ENCODE measurements at places on chromosomes 5 and 9.

DNA sequence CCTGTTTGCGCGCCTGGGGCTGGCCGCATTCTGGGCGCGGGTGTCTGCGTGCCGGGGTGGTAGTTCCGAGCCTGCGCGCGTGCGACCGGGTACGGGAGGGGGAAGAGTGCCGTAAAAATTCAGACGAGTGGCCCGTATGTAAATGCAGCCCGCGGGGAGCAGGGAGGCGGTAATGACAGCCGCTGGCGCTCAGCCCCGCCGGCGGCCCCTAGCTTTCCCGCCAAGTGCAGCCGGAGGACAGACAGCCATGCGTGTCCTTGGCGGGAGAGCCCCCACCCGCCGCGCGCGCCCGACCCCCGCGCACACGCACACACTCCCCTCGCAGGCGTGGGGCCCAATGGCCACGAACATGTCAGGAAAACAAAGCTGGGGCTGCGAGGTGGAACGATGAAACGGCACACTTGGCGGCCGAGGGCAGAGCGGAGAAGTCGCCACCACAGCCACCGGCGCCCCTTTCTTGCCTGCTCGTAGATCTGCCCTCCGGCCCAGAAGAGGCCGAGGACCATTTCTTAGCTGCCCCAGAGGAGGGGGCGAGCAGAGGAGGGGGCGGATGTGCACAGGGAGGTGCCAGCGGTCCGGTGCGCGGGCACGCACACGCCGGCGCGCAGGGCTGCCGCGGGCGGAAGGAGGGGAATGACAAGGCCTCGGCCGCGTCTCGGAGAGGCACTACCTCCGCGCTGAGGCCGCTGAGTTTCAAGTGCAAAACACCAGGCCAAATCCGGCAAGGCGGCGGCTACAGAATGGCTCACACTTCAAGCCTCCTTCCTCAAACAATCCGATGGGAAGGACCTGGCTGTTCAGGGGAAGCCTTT is 208.4 kb downstream of the MEF2C start:
- no peaks in the 10 kb centered on the region for H3K36me3 ChIP-seq
- H3K27ac ChIP-seq: peak overlapping the region; percentile 98
- peaks cover 28% of the 10 kb centered on the region for H3K4me1 ChIP-seq
- DNase-seq: peak; percentile 88

DNA sequence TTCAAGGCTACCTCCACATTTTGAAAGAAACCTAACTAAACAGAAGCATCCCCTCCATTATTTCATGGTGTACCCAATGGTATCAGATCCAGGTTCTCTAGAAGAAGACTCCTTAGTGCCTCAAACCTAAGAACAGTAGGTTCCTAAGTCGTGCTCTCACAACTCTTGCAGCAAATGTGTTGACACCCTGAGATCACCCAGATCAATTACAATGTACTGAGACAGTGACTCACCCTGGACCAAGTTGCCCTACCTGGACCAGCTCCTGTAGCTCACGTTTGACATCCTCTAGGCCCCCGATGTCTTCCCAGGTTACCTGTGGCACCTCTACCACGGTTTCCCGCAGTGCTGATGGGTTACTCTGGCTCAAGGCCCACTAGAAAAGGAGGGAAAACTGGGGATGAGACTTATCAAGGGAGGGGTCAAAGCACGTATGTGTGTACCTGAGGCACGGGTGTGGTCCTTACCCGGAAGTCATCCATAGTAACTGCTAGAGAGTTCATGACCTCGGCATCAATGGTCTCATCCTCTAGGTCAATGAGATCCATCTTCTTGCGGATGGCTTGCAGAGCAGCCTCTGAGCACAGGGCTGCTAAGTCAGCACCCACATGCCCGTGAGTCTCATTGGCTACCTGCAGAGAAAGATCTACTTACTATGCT is 11.7 kb downstream of the VCP start:
- H3K4me3 ChIP-seq: no peak overlapping the region
- no peaks in the 10 kb centered on the region for H3K4me1 ChIP-seq
- DNase-seq: no peak
- no peak overlapping the region for H3K27ac ChIP-seq

DNA sequence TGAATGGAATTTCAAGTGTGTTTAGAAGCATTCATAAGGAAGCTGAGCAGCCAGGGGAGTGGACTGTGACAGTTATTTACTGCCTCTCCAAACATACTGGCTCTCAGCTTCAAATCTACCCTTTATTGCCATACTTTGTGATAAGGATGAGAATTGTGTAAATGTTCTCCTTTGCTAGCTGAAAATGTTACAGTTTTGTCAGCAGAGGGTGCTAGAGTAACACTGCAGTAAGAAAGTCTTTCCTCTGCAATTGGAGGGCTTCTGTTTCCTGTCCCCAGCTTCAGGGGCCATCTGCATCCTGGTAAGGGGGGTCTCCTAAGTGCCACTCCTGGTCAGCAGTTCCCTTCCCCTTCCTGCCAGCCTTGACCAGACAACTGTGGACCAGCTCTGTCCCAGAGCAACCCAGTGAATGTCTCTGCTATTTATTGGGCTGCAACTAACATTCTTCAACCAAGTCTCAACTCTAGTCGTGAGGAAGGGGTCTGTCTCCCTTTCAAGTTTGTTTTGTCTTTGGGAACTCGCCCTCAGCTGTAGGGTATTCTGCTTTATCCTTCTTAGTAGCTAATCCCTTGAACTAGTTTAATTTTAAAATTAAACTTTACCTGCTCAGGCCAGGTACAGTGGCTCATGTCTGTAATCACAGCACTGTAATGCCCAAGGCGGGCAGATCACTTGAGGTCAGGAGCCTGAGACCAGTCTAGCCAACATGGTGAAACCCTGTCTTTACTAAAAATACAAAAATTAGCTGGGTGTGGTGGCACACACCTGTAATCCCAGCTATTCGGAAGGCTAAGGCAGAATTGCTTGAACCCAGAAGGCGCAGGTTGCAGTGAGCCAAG is 45.3 kb downstream of the RAPGEF6 start:
- no peak overlapping the region for H3K4me3 ChIP-seq
- H3K27ac ChIP-seq: no peak overlapping the region
- peak; percentile 27 for DNase-seq
- H3K27me3 ChIP-seq: no peaks in the 10 kb centered on the region
- H3K36me3 ChIP-seq: no peaks in the 10 kb centered on the region

- H3K36me3 ChIP-seq: no peaks in the 10 kb centered on the region
- no peak for DNase-seq
- no peaks in the 10 kb centered on the region for H3K27me3 ChIP-seq
- no peak overlapping the region for H3K4me3 ChIP-seq
Measured at GRCh38 chr5:153827397-153827796, 211.3 kb downstream of the FAM114A2 start.

GRCh38 chr5:168989731-168990505 is 311.0 kb downstream of the SLIT3 start:
- H3K27me3 ChIP-seq: no peaks in the 10 kb centered on the region
- H3K4me3 ChIP-seq: no peak overlapping the region
- no peaks in the 10 kb centered on the region for H3K36me3 ChIP-seq
- peak; percentile 16 for DNase-seq
- H3K27ac ChIP-seq: no peak overlapping the region

GRCh38 chr9:75226403-75227139 is 138.3 kb downstream of the OSTF1 start:
- no peak overlapping the region for H3K27ac ChIP-seq
- DNase-seq: no peak
- H3K4me3 ChIP-seq: no peak overlapping the region
- H3K36me3 ChIP-seq: no peaks in the 10 kb centered on the region
- no peaks in the 10 kb centered on the region for H3K4me1 ChIP-seq

DNA sequence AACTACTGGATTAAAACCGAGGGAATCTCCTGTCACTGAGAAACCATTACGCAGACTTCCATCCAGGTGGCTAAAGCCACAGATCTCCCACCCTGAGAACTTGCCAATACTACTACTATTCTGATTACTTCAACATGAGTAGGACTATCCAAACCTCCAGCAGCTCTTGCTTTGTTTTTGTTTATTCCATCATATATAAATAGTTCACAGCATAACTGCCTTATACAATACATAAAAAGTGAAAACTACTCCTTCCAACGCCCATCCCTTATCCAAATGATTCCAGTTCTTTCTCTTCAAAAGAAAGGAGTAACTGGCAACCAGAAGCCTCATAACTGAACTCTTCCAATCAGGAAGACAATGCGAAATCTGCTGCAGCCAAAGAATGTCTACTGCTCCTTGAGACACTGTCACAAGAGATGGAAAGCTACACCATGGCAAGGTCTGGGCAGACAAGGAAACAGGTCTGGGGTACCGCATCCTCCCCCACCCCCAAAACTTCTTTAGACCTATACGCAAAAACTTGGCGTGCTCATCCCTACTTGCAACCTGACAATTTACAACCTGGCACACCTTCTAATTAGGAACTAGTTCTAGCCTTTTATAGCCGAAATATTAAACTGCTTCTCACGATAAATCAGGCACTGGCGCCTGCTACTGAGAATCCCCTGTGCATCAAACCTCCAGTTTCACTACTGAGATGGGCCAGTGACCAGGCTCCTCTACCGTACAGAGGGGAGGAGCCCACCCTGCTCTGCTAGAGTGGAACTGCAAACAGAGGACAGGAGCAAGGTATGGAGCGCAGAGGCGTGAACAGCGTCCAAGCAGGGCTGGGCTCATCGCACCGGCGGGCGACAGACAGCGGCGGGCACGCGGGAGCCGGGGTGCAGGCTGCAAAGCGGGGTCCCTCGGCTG is 986 bp downstream of the PLPP1 start:
- H3K36me3 ChIP-seq: no peaks in the 10 kb centered on the region
- peak; percentile 72 for DNase-seq
- H3K27me3 ChIP-seq: no peaks in the 10 kb centered on the region

DNA sequence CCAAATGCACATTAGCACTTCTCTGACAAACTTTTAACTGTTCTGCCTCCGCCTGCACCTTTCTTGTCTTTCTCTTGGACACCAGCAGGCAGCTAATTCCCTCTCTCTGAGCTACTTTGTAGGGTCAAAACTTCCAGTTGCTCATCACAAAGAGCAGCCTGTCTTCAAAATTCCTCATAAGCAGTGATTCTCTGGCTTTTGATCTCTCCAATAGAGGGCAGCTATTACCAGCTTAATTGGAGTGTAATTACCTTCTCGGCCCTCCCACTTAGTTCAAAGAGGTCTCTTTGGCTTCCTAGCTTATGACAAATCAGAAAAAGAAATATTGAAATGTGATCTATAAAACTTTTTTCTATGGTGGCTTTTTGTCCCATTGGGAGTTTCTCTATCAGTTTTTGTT is 43.6 kb upstream of the RAD23B start:
- no peak overlapping the region for H3K4me3 ChIP-seq
- no peak overlapping the region for H3K27ac ChIP-seq
- no peak for DNase-seq
- H3K4me1 ChIP-seq: no peaks in the 10 kb centered on the region
- H3K27me3 ChIP-seq: no peaks in the 10 kb centered on the region

- H3K4me3 ChIP-seq: peak within 1 kb of the TSS; percentile 99
- peaks cover 11% of the 10 kb centered on the region for H3K4me1 ChIP-seq
- H3K27me3 ChIP-seq: no peaks in the 10 kb centered on the region
- peak; percentile 59 for DNase-seq
- 0 out of 2 replicates have a peak, but pooled peaks cover 3% of the 10 kb centered on the region for H3K36me3 ChIP-seq
Measured at GRCh38 chr5:6448622-6449464, at the start of gene UBE2QL1. UBE2QL1 (plus strand) TSS chr5:6448859; CDS start chr5:6448894, 35 bp downstream.

GRCh38 chr5:93336330-93337110 is 244.5 kb downstream of the NR2F1-AS1 start:
- no peak overlapping the region for H3K27ac ChIP-seq
- no peak overlapping the region for H3K4me3 ChIP-seq
- no peaks in the 10 kb centered on the region for H3K36me3 ChIP-seq
- no peaks in the 10 kb centered on the region for H3K4me1 ChIP-seq
- no peak for DNase-seq

DNA sequence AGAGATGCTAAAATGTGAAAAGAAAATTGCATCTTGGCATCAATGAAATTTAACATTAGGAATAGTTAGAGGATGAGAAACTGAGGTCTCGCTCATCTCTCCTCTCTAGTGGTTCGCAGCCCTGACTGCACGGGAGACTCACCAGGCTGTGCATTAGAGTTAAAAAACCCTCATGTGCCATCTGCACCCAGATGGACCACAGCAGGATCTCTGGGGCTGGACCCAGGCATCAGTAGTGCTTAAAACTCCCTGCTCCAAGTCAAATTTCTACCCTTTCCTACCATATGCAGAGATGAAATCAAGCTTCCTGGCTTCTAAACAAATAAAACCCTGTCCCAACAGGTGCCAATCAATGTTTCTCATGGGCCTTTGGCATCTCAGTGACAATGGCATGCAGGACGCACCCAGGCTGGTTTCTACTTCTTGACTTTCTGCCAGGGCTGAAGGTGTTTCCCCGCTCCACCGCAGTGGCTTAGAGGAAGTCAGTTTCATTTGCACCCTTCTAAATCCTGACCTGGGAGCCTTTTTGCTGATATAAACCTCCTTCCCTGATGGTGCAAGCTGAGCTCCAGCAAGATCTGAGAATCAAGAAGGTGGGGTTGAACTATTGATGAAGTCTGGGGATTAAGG is 132.6 kb downstream of the NSG2 start:
- 0 out of 2 replicates have a peak, but pooled peaks cover 4% of the 10 kb centered on the region for H3K4me1 ChIP-seq
- H3K4me3 ChIP-seq: no peak overlapping the region
- no peaks in the 10 kb centered on the region for H3K27me3 ChIP-seq
- peak; percentile 61 for DNase-seq

DNA sequence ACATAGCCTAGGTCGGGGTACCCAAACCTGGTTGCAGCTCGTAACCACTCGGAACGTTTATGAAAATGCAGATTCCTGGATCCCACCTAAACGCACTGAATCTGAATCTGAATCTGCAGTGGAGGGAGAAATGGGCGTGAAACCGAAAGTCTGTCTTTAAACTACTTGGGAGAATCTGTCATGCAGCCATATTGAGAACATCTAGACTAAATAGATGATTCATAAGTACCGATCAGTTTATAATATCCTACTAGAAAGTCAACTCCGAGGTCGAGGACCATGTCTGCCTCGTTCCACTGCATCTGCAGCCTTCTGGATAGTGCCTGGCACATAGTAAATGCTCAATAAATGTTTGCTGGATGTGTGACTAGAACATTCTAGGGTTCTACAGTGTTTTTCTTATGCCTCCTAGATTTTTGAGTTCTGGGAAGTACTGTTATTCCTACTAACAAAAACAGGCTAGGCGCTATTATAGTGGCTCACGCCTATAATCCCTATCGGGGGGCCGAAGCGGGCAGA is 632 bp downstream of the COQ4 start:
- no peak for DNase-seq
- H3K27ac ChIP-seq: peak overlapping the region; percentile 87
- H3K27me3 ChIP-seq: no peaks in the 10 kb centered on the region
- H3K4me1 ChIP-seq: peaks cover 11% of the 10 kb centered on the region

GRCh38 chr9:82570226-82570625 is 492.7 kb downstream of the RASEF start:
- no peak overlapping the region for H3K27ac ChIP-seq
- no peak overlapping the region for H3K4me3 ChIP-seq
- no peak for DNase-seq
- no peaks in the 10 kb centered on the region for H3K36me3 ChIP-seq
- H3K27me3 ChIP-seq: no peaks in the 10 kb centered on the region
- H3K4me1 ChIP-seq: no peaks in the 10 kb centered on the region

Data from MM.1S (cell line).